ENCODE measurements at places on chromosomes 16 and 17. TPM values are rescaled to one million over a fixed set of nuclear protein-coding genes. Genes with fewer than 3 reads are reported as not detected.
A peak's percentile ranks its signal among the peaks of the same experiment; 100 is the strongest.

DNA sequence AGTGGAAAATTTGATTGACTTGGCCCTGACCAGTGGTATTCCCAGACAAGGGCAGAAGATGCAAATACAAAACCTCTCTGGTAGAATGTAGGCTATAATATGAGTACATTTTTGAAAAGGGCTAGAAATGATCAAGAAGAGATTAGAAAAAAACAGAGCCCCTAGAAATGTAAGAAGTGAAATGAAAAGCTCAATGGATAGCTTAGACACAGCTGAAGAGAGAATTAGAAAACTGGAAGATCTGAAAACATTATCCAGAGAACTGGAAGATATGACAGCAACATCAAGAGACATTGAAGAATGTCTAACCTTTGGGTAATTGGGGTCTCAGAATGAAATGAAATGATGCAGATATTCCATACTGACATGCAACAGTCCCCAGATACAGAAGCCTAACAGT, 105.2 kb upstream of the ZNF750 start:
- no peak for DNase-seq

DNA sequence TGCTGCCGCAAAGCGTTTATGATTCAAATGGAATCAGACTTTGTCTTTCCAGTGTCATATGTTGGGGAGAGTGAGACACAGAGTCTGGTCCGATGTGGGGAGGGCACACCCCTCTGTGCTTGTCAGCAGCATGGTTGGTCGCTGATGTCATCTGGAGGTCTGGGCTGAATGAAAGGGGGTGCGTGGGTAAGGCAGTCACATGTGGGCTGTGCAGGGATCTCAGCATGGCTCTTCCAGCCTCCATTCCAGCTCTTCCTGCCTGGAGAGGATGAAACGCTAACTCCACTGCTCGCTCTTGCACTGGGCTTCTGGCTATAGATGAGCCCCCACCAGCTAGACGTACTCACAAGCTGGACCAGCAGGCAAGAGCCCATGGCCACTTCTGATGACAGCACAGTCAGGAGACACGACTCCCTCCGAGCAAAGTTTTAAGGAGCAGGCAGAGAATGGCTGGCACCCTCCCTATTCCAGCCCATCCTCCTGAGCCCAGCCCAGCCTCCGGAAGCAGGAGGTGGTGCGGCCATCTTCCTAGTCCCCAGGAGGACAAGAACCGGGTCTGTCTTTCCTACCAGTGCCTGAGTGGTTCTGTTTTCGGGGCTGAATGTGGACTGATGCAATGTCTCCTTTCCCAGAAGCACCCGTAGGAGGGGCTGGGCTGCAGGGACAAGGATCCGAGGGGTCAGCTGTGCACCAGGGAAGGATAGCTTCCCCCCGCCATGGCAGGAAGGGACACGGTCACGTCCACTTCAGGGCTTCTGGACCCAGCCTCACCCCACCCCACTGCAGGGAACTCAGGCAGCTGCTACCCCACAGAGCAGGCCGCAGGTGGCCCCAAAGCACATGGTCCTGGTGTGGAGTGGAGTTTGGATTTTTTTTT, 41.5 kb upstream of the CBFA2T3 start:
- DNase-seq = no peak

GRCh38 chr17:19714542-19715411, 1.6 kb downstream of the SLC47A2 start:
- no peak for DNase-seq

DNA sequence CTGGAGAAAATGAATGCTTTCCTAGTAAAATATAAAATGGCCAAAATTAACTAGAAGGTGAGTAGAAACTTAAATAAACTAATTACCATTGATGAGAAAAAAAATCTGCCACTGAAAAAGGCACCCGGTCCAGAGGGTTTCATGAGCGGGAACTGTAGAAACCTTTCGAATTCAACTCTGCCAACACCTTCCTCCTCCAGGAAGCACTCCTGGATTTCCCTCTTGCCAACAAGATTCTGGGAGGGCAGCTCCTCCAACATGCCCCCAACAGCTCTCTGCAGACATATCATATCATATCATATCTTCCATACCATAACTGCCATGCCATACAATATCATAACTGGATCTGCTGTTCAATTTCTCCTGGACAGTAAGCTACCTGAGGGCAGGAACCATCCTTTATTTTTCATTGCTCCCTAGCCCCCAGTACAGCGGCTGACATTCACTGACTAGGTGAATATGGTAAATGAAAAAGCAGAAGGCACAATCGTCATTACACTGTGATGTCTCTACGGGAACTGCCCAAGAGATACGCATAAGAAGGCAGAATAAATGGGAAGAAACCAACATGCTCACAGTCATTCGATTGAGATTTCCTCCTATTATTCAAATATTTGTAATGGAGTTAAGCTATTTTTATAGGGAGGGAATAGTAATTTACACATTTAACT, 9.2 kb downstream of the ARHGAP27 start:
- DNase-seq = no peak

- DNase-seq = no peak
These were observed 135.6 kb downstream of the PARN start for GRCh38 chr16:14494396-14494966.

GRCh38 chr17:68759343-68760140, 158.4 kb upstream of the FAM20A start:
- DNase-seq = peak; percentile 81

GRCh38 chr16:85970738-85971137, 71.8 kb downstream of the IRF8 start:
- DNase-seq = no peak

The HOXB6 gene
- total RNA-seq = not detected

DNA sequence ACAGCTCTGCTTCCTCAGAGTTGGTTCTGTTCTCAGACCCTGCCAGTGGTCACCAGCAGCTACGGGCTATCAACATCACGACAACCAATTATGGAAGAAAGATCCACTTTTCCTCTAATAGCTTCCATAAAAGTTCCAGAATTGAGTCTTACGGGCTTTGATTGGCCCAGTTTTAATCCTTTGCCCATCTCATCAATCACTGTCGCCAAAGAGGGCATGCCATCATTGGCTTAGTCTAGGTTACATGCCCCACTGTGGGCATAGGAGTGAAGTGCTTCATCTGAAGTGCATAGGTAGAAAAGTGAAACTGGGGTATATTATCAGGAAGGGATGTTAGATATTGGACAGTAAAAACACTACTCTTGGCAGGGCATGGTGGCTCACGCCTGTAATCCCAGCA, 76.6 kb upstream of the DHX40 start:
- DNase-seq = no peak

Measured in glutamatergic neuron (in vitro differentiated cells).